ENCODE measurements at places on chromosomes 11 and 22.

DNA sequence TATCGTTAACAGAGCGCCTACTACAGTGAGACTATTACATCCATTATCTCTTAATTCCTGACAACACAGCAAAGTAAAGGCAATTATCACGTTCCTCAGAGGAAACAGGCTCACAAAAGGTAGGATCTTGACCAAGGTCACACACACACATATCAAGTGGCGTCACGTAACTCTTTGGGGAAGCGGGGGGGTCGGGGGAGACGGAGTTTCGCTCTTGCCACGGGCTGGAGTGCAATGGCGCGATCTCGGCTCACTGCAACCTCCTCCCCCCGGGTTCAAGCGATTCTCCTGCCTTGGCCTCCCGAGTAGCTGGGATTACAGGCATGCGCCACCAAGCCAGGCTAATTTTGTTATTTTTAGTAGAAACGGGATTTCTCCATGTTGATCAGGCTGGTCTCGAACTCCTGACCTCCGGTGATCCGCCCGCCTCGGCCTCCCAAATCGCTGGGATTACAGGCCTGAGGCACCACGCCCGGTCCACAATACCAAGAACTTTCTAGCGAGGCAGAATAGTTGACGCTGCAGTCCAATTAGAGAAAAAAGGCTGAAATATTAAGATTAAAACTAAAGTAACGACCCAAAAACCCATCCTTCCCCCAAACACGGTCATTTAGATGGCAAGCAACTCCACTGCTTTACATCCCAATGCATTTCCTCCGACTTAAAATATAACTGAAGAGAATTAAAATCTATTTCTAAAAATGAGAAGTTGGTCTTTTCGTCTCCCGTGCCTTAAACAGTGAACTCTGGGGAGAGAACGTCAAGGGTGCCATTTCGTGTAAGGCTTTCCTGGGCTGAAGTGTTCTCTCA lies 1.2 kb downstream of the DDX17 start:
- no peak for DNase-seq

- no peak for DNase-seq
These were observed 42.9 kb downstream of the LRRC32 start for GRCh38 chr11:76627606-76628005.

- peak; percentile 51 for DNase-seq
These were observed 63.6 kb upstream of the EP300 start for GRCh38 chr22:41028841-41029240.

DNA sequence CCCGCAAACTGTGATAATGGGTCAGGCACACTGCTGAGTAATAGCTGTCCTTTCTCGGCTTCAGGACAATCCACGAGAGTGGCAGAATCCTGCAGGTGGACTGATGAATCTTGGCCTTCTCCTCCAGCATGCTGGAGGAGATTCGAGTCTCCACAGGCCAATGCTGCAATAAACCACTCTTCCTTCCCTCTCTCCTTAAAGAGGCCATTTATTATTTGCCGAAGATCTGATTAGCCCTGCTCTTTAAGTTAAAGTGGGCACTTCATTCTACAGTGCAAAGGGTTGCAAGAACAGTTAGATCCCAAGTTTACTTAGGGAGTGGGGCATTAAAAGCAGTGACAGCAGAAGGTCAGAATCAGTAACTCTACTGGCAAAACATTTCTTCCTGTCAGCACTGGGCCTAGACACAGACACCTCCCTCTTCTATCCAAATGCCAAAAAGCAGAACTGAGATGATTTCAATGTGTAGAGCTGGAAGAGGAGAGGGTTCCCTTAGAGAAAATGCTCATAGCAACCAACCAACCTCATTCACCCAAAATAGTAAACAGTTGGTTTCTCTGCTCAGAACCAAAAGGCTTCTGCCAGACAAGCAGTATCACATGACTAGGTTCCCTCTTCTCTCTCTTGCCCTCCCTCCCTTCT lies 121.7 kb downstream of the SGSM3 start:
- DNase-seq: no peak

DNA sequence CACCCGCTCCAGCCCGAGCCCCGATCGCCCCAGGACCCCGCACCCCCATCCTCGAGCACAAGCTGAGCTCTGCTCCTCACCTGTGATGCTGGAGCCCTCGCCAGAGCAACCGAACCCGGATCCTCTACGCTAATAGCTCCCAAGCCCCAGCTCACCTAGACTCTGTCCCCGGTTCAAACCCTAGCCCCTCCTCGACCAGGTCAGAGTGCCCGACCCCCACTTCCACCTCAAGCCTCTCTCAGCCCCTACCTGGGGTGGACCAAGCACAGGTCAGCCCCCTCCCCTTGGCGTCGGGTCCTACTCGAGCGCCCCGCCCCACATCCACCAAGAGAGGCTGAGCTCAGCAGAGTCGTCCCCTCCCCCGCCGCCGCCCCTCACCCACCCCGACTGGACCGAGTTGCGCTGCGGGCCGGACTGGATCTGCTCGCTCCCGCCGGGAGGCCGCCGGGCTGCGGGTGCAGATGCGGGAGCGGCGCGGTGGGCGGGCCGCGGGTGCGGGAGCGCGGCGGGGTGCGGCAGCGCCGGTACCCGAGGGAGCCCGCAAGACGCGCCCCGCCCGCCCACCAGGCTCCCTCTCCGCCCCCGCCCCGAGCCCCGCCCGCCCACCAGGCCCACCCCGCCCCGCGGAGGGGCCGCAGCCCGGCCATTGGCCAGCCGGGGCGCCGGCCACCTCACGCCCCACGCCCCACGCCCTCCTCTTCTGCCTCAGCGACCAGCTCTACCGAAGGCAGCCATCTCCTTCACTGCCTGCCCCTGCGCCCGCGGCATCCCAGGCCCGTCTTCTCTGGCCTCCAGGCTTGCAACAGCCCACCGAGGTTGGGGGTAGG lies 577 bp upstream of the DKK3 start:
- peak; percentile 86 for DNase-seq

DNA sequence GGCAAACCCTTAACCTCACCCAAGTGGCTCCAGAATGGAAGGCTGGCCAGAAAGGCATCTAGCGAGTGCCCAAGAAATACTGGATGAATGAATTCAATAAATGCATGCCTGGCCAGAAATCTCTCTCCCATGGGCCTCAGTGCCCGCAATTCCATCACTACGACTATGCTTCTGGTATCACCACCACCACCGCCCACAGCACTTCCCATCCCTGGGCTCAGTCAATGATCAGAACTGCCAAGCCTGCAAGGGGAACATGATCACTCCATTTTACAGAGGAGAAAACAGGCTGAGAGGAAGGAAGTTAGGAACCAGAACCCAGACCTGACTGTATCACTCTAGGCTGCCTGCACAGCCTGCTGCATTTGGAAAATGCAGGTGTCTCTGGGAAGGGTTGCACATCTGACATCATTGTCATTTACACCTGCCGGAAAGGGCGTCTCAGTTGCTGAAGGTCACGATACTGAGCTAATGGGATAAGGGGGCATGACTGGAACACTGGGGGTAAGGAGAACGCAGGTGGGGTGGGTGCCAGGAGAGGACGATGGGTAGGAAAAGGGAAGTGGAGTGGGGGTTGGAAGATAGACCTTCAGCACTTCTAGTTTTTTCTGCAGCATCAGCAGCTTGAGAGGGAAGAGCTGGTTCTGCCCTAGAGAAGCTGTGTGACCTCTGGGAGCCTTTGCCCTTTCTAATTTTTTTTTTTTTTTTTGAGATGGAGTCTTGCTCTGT lies 3.2 kb downstream of the GPR152 start:
- no peak for DNase-seq

GRCh38 chr22:45453764-45454163 lies 40.3 kb downstream of the RIBC2 start:
- no peak for DNase-seq

GRCh38 chr11:71215425-71215965 lies 36.9 kb downstream of the SHANK2 start:
- DNase-seq: no peak

DNA sequence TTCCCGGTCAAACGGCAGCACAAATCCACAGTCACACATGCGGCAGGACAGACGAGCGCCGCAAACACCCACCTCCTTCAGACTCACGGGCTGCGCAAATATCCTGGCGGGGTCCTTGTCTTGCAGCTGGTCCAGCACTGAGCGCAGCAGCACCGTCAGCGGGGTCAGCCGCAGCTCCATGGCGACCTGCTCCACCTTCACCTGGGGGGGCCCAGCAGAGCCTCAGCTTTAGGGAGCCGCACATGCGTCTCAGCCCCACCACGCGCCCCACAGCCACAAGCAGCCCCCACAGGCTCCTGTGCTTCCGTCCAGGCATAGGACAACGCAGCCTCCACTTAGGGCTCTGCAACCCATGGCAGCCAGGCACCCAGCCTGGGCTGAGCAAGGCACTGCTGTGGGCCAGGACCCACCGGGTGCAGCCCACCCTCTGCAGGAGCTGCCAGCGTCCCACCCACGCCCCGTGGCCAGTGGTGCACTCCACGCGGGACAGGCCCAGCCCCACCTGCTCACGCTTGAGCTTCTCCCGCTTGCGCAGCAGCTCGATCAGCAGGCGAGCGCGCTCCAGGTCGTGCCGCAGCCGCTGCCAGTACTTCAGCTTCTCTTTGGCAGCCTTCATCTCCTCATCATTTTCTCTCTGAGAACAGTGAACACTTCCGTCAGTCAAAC lies 29.1 kb downstream of the BRD1 start:
- no peak for DNase-seq

DNA sequence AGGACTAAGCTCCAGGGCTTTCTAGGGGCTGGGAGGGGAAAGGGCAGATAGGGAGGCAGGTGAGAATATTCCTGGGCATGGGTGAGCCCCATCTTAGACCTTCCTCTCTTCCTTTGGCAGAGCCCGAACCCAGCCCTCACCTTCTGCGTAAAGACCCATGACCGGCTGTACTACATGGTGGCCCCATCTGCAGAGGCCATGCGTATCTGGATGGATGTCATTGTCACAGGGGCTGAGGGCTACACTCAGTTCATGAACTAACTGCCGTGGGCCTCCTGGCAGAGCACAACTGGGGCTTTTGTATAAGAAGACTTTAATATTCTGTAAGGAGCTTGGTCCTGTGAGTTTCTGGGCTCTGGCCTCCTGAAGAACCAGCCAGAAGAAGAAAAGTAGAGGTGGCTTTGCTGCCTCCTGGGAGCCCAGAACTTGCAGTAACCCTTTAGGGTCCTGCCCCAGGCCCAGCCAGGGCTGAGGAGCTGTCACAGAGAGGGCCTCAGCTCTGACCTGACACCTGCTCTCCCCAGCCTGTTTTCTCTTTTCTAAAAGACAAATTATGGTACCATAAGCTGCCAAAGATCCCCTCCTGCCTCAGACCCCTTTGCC lies 22.8 kb downstream of the TREH start:
- no peak for DNase-seq

GRCh38 chr11:6563121-6563619 lies 40.2 kb downstream of the RRP8 start:
- DNase-seq: no peak

DNA sequence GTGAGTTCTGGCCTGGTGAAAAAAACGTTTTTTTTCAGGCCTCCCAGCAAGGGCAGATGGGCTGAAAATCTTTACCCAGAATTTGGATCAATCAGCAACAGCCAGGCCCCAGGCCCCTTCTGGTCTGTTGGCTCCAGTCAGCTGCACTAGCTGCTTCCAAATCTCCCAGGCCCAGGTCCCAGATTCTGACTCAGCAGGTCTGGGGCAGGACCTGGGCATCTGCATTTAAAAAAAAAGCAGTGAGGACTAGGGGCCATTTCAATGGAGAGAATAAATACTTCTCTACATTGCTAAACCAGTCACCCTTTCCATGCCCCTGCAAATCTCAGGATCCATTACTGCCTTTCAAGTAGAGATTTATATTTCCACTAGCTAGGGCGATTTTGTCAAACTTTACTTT lies 4.3 kb downstream of the SLC15A3 start:
- no peak for DNase-seq

- DNase-seq: no peak
These were observed 70.8 kb downstream of the SHANK2 start for GRCh38 chr11:71181566-71181965.

DNA sequence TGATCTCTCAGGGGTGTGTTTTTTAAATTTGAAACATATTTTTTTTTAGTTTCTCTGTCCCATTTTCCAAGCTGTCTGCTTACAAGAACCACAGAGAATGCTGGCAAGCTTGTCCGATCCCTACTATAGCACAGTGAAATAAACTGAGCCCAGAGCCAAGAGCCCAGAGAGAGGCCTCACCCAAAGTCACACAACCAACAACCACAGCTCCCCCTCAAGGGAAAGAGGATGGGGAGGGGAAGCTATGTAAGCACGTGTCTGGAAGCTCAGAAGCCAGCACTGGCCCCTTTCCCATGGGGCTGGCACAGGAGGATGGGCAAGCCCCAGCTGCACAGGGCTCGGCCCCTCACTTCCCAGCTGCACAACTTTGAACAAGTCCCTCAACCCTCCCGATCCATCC lies 3.2 kb upstream of the SART1 start:
- no peak for DNase-seq

GRCh38 chr11:64276653-64277431 lies 7.6 kb downstream of the BAD start:
- DNase-seq: peak; percentile 91

DNA sequence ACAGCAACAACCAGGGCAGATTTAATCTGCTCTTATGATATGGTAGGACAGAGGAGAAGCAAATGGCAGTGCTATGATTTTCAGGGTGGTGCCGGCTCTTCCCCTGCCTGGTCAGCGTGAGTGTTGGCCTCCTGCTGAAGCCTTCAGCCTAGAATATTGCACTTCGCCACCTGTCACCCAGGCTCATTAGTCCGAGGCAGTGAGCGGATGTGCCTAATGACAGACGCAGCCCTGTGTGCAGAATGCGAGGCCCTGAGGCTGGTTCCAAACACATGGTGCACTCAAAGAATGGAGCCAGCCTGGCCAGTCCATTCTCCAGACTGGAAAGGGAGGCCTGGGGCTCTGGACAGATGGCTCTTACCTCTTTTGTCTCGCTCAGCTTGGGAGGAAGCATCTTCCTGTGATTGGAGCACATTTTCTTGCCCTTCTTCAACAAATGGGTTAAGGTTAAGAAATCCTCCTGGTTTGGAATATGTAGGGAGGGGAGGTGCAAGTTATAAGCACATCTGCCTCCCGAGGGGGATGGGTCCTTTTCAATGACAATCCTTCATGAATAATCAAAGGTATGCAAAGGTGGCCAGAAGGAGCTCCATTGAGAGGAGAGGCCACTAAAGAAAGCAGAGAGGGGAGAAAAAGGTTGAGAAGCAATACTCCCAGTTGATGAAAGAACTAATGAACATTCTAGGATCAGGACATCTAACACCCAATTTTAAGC lies 39.7 kb upstream of the GALNT18 start:
- DNase-seq: no peak

GRCh38 chr22:25210793-25211192 lies 8.6 kb upstream of the CRYBB2 start:
- DNase-seq: no peak
